ENCODE measurements at places on chromosomes 2 and 18.

DNA sequence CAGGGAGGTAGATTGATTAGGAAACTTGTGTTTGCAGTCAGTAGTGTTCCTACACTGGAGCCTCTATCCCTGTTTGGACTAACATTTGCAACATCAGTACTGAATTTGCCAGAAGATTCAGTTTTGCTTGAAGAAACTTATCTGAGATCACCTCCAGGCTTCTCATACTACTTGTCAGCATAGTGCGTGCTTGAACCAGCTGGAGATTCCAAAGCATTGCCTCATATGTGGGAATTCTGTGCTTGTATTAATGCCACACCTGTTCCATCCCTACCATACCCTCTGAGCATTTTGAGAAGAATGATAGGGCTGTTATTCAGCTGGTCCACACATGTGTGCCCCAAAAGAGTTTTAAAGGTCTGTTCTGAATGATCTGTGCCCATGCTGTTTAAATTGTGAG, 148.7 kb downstream of the RAPGEF4 start:
- no peak for DNase-seq

GRCh38 chr2:59490994-59491393, 1062.5 kb downstream of the BCL11A start:
- no peak for DNase-seq

DNA sequence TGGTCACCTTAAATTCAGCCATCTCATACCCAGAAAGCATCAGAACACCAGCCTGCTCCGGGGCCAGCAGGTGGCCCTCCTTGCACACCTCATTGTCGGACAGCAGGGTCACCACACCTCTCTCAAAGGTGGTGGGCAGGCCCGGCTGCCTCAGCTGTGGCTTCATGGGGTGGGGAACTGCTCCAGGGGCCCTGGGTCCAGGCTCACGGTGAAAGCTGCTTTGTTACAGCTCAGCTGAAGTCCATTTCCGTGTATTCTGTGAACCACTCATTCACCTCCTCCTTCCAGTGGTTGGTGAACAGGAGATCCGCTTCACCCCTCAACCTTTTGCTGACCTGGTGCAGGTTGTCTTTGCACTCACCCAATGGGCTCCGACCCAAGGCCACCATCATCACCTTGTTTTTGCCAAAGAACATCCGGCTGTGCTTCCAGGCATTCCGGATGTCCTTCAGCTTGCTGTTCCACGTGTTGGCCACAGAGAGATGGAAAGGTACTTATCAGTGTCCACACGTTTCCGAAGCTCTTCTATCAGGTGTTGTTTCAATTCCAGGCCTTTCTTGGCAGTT, 78.6 kb upstream of the LDLRAD4 start:
- no peak for DNase-seq

DNA sequence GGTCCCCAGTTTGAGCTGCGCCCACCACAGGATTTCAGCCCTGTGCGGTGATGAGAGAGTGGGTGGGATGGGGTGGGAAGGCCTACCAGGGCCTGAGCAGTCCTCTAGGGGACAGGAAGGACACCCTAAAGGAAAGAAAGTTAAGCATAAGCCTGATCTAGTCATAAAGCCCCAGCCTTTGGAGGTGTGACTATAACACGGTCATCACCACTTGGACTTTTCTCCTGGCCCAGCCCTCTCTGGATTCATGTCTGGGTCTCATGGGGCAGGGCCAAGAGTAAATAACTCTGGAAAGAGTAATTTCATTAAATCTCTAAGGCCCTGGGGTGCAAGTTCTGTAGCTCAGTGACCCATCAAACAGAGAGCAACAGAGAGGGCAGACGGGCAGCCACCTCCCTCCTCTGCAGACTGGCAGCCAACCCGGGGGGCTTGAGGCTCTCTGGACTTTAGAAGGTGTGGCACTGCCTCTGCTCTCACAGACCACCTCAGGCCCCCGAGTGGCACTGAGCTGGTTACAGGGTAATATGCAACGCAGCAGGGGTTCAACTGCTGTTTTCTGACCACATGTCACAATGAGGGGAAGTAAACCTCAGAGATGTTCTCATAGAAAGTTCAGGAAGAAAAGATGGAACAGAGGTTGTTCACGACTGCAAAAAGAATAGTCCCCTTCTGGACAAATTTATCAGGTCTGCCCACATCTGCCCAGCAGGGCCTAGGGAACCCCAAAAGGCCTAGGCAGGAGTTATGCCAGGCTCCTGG, 41.5 kb downstream of the TGFA start:
- no peak for DNase-seq

DNA sequence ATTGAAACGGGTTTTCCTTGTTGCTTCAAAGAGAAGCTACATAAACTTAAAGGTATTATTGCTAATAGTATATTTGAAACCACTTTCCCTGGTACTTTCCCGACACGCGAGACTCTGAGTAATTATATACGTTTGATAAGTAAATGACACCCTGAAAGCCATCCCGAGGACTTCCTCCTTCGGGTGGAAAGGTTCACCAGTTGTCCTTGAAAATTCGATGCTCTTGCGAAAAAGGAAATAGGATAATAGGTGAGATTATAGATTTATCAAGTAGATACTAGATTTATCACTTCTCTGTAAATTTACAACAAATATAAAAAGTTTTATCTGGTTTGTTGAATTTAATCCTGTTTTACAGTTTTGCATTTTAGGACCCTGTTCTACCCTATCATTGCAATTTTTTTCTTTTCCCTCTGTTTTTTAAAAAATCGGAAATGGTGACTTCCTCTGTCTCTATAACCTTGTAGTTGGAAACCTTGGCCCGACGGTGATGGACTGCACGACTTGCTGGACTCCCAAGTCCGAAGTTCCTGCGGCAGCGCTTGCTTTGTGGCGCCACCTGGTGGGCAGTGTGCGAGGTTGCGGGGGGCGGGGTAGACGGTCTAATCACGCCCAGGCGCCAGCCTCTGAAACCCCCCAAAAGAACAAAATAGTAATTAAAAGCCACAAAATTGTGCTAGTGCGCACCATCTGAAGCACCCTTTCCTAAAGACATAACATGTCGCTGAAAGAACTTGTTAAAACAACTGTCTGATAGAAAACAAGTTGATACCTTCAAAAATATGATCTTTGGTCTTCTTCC, 972 bp upstream of the DLX2 start:
- no peak for DNase-seq

DNA sequence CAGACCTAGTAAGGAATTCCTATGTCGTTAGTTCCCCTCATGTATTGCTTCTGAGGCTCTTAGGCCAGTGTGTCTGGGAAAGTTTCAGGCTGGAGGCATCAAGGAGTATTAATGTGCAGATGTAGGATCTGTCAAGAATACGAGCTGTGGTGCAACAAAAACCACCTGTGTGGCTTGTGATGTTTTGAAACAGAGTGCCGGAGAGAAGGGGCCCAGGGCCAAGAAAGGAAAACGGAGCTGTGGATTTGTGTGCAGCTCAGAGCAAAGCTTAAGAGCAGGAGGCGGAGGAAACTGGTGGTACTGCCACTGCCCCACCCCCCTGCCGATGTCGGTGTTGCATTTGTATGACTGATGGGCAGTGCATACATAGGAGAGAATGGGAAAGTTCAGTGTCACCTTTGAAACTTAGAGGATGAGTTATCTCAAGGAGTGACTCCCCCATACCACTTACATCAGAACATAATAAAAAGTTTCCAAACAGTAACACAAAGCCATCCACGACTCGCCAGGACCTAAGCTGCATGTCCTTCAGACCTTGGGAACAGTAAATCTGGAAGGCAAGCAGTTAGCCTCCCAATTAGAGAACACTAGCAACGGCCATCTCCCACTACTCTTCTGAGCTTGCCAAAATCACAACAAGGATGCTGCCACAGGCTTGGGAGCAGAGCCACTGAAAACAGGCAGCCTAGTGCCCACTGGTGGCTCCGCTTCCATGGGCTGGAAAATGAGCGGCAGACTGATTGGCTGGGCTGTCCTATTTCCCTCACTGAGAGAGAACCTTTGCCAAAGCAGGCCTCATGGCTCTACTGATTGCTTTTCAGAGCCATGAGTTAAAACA, 152.7 kb upstream of the NT5C1B start:
- no peak for DNase-seq

DNA sequence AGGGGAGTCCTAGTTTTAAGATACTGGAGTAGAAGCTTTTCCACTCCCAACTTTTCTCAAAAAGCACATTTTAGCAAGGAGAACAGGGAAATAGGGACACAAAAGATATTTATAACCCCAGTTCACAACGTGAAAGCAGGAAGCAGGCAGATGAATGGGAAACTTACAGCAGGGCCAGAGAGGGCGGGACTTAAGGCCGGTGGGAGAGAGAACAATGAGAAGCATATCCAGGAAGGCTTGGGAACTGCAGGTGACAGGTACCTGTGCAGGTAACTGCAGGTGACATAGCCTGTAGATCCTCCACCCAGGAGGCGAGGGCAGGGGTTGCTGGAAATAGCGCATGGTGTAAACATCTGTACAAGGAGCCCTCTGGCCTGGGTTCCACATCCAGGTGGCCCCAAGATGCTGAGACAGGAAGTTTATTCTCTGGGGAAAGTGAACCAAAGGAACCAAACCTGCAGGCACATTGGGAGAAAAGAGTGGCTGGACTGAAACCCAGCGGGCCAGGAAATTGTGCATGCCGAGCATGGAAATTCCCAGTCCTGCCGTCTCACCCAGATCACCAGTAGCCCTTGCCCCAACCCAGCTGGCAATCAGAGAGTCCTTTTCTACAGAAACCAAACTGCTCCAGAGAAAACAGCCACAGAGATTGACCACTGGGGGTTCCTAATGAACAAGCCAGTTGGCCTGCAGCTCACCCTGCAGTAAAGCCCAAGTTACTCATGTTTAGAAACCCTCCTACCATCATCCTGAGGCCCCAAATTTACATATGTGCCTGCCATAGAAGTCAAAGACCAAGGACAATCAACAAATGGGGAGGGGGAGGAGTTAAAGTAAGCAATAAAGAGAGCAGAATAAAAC, 24.3 kb upstream of the COL6A3 start:
- no peak for DNase-seq

DNA sequence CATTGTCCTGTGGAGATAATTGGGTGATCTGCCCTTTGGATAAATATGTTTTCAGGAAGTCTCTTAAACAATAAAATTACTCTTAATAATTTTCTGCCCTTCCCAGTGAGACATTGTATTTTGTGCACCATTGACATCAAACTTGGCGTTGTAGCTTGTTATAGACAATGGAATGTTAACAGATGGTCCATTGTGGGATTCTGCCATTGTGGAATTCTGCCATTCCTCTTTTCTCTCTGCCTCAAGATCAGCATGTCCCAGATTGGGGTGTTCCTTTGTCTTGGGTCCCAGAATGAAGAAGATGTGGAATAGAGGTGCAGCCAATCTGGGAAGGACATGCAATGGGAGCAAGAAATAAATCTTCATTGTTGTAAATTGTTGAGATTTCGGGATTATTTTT, 15.1 kb upstream of the LDAH start:
- no peak for DNase-seq

DNA sequence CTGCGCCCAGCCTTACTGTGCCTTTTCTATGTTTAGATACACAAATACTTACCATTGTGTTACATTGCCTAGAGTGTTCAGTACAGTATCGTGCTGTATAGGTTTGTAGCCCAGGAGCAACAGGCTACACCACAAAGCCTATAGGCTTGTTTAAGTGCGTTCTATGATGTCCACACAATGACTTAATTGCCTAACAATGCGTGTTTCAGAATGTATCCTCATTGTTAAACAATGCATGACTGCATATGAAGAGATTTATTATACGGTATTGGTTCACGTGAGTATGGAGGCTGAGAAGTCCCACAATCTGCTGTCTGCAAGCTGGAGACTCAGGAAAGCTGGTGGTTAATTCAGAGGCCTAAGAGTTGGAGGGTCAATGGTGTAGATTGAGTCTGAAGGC, 46.1 kb upstream of the MGAT4A start:
- no peak for DNase-seq

DNA sequence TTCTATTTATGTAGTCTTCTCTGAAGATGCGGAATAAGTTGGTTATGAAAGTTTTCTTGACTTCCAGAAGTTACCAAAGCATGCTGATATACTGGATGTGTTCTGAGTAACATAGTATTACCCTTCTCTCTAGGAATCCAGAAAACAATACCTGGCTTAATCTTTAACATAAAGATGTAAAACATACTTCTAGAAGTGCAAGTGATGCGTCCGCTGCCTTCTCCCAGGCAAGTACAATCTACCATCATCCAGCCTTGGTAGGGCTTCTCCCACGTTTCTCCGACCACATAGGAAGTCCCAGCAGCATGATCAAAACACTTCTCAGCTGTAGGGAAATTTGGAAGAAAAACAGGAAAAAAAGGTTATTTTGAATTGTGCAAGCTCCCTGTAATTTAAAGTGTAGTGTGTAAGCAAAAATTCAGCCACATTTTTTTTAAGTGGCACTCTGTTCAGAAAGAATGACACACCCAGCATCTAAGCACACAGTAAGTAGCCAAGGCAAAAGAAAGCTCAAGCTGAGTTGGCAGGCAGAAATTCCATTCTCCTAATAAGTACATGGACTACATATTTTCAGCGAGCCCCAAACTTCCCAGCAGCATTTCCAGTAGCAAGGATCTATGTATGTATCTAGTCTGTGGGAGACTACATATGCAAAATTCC, 5.2 kb downstream of the FN1 start:
- DNase-seq, result no peak

GRCh38 chr2:109637749-109638570, 23.8 kb downstream of the SOWAHC start:
- DNase-seq, result no peak

DNA sequence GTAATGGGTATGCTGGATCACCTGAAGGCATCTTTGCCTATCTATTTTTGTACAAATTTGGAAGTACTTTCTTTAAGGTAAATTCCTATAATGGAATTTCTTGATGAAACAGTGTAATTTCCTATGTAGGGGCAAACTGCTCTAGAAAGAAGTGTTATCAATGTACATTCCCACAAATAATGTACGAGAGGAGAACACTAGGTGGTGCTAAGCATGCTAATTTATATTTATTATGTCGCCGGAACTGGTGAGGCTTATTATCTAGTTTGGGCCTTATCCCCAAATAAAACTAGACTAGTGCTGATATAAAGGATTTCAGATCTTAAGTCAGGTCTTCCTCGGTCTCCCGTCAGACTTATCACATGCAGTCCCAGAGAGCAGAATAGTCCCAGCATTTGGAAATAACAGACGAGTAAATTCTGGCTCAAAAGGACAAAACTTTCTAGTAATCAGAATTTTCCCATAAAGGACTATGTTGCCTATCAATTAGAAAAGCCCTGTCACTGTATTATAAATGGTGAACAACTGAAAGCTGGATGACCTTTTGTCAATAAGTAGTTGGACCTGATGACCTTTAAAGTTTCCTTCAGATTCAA, 86.9 kb upstream of the RBBP8 start:
- DNase-seq, result no peak

GRCh38 chr2:153474407-153474806, 4.2 kb downstream of the RPRM start:
- DNase-seq, result no peak

- DNase-seq, result no peak
These were observed 11.8 kb downstream of the CYP27C1 start for GRCh38 chr2:127208313-127208712.

- no peak for DNase-seq
These were observed 142.9 kb upstream of the HDAC4 start for GRCh38 chr2:239543702-239544101.

DNA sequence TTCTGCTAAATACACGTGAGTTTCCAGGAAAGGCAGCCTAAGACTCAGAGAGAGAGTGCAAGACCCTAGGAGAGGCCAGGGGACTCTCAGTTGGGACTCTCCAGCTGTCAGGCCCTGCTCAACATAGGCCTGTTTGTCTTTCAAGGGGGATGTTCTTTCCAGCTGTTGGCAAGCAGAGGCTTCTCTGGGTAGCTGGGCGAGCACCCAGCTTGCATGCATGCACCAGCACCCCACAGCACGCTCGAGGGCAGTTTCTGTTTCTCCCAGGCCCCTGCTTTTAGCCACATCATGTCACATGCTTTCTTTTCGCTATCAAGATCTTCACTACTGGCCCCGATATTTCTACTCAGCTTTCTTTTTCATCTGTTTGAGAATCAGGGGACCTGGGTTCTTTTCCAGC, 479.3 kb upstream of the HS6ST1 start:
- no peak for DNase-seq
